ENCODE measurements at places on chromosomes 7 and 10. TPM values are rescaled to one million over a fixed set of nuclear protein-coding genes. Genes with fewer than 3 reads are reported as not detected.

JMJD1C gene
- total RNA-seq, result 130 TPM

FBXL15 gene
- 18.5 TPM for total RNA-seq

STMP1 gene
- 7.5 TPM for total RNA-seq

GIMAP1 gene
- 12.5 TPM for total RNA-seq

COL17A1 gene
- 1.4 TPM for total RNA-seq

DNA sequence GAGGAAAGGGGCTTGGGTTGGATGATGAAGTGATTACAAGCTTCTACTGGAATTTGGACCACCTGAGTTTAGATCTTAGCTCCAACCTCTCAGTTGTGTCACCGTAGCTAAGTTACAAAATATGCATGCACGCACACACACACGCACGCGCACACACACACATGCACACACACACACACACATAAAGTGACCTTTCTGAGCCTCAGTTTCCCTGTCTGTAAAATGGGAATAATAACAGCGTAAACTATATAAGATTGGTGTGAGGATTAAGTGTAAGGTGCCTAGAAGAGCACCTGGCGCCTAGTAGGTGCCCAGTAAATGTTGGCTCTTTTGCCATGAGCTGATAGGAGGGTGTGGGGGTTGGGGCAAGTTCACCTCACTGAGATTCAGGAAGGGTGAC is 12.6 kb upstream of the AQP1 start:
- DNase-seq, result no peak
- H3K36me3 ChIP-seq, result no peaks in the 10 kb centered on the region
- peak overlapping the region; percentile 84 for H3K27ac ChIP-seq
- no peak overlapping the region for H3K4me3 ChIP-seq
- H3K27me3 ChIP-seq, result no peaks in the 10 kb centered on the region

DNA sequence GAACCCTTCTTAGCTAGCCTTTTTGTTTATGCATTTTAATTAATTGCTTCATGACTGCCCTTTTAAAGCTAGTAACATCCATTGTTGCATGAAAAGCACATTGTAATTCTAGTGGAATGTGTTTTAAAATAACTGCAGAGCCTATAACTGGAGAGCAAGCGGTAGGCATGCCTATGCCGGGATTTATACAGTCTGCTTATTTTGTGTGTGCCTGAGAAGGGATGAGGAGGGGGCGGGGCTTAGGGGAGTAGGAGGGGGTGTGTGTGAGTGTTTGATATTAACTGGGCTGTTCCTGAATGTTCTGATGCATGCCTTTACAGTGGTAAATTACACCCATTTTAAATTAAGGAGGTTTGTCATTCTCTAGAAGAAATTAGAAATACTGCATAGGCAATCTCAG is 208.1 kb downstream of the TCF7L2 start:
- H3K36me3 ChIP-seq, result peaks cover 71% of the 10 kb centered on the region
- no peak overlapping the region for H3K4me3 ChIP-seq
- H3K4me1 ChIP-seq, result peaks cover 3% of the 10 kb centered on the region

DNA sequence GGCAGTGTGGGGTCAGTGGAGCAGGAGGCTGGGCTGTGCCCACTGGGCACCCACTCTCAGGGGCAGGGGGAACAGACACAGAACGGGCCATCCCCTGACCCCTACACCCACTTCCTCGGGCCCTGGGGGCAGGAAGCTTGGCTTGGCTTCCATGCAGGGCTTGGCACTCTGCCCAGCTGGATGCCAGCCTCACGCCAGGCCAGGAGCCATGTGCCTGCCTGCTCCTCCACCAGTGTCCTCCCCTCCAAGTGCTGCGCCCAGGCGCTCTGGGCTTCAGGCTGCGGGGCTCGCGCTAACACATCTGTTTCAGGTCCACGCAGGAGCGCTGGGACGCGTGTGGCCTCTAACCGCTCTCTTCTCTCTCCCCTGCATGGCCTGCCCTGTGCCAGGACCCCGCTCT is 12.7 kb downstream of the LDB3 start:
- no peaks in the 10 kb centered on the region for H3K27me3 ChIP-seq
- no peak overlapping the region for H3K27ac ChIP-seq
- DNase-seq, result no peak
- H3K4me3 ChIP-seq, result no peak overlapping the region

DNA sequence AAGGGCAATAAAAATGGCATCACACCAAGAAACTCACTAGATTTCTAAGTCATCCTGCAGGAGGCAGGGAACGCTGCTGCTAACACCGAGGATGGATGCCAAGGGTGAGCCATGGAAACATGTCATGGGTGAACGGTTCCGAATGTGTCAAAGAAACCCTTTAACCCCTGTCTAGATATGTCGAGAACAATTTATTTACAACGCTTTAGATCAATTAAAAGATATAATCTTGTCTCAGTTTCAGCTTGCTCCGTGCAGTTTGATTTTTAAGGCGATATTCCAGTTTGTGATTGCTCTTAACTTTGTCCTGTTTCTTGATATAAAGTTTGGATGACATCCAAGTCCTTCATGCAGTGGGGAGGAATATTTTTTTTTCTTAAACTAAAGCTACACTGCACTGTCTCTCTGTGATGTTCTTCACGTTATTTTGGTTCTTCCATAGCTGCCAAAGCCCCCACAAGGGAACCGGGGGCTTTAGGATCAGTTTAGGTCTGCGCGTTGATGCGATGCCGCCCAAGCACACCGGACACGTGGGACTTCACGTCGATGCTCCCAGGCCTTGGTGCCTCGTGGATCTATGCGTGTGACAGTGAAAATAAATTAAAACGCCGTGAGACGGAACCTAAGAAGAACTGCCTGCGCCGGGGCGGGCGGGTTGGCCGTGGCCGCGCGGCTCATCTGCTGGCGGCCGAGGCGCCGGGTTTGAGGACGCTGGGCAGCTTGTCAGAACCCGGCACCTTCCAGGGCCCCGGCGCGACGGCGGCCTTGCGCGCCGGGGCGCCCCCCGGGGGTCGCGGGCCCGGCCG is 220.3 kb downstream of the PHTF2 start:
- H3K27ac ChIP-seq, result peak overlapping the region; percentile 79
- H3K4me3 ChIP-seq, result peak overlapping the region; percentile 46
- no peaks in the 10 kb centered on the region for H3K36me3 ChIP-seq
- peak; percentile 90 for DNase-seq
- peaks cover 6% of the 10 kb centered on the region for H3K4me1 ChIP-seq
